ENCODE measurements at places on chromosomes 1 and 21. TPM values are rescaled to one million over a fixed set of nuclear protein-coding genes. Genes with fewer than 3 reads are reported as not detected.

FCMR gene
- total RNA-seq: 1.1 TPM

MASP2 gene
- total RNA-seq: not detected

DISP3 gene
- total RNA-seq: 0.58 TPM

S100A12 gene
- total RNA-seq: not detected

C8A gene
- not detected for total RNA-seq

CDCA8 gene
- total RNA-seq: 12.0 TPM

S100B gene
- not detected for total RNA-seq

HES3 gene
- not detected for total RNA-seq

TNFSF18 gene
- 59.4 TPM for total RNA-seq

CRYBG2 gene
- total RNA-seq: not detected

NBPF10 gene
- total RNA-seq: 0.47 TPM

BSND gene
- not detected for total RNA-seq

TIAM1 gene
- 5.4 TPM for total RNA-seq

PGM1 gene
- total RNA-seq: 29.2 TPM

CD244 gene
- not detected for total RNA-seq

DMBX1 gene
- not detected for total RNA-seq

LCE1F gene
- total RNA-seq: not detected

MANEAL gene
- 2.2 TPM for total RNA-seq

MTR gene
- 28.4 TPM for total RNA-seq

QSOX1 gene
- total RNA-seq: 223 TPM

TMEM240 gene
- 1.7 TPM for total RNA-seq

RBBP5 gene
- total RNA-seq: 14.5 TPM

TCHH gene
- 0.12 TPM for total RNA-seq

TGFB2 gene
- 48.7 TPM for total RNA-seq

DCST1 gene
- not detected for total RNA-seq
